IPS DF 6.9 (cell line): ENCODE measurements at places on chromosomes 5 and 9.

- no peak for DNase-seq
Measured at GRCh38 chr9:5278486-5278885, 26.0 kb downstream of the RLN2 start.

DNA sequence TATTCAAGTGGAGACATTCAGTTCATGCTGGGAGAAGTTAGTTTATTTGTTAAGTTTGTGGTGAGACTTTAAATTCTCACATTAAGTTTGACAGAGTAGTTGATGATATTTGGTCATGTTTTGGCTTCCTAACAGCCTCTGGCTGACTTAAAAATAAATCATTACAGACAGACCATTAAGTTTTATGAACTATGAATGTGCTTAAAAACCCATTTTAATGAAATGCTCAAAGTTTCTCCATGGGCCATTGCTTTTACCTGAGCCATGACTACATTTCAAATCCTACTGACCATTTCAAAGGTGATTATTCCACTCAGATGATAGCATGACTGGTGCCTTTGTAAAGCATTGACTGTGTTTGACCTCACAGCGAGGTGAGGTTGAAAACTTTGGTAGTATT, 192.7 kb downstream of the LRRC70 start:
- DNase-seq = no peak

DNA sequence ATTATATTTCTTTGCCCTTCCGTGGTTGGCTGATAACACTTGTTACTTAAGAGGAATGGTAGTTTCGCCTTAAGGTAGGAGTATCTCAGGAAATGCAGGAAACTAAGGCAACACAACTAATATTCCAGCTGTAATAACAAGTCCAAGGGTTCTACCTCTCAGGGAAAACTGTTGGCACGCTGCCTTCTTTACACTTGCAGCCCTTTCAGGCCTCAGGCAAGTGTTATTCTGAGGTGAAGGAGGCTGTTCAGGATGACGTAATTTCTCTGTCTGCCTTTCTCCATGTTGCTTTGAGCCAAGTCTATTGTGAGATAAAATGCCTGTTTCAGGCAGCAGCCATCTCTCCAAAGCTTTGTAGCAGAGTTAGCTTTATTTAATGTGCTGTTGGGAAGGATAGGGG, 38.0 kb downstream of the VCAN start:
- no peak for DNase-seq

DNA sequence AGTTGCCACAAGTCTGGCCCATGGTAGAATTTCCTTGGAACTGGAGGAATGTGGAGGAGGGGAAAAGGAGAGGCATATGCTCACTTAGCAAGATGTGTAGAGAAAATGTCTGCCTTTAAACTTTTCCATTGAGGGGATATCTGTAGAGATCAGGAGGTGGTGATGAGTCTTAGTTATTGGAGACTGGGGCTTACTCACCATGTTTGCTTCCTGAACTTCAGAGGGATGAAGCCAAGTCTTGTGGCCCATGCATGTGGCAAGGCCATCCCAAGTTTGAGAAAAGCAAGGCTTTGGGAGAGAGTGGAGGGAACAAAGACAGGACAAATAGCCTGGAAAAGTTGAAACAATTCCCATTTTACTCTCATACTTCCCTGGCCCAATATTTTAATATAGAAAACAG, 124.5 kb downstream of the GDNF start:
- DNase-seq = no peak

DNA sequence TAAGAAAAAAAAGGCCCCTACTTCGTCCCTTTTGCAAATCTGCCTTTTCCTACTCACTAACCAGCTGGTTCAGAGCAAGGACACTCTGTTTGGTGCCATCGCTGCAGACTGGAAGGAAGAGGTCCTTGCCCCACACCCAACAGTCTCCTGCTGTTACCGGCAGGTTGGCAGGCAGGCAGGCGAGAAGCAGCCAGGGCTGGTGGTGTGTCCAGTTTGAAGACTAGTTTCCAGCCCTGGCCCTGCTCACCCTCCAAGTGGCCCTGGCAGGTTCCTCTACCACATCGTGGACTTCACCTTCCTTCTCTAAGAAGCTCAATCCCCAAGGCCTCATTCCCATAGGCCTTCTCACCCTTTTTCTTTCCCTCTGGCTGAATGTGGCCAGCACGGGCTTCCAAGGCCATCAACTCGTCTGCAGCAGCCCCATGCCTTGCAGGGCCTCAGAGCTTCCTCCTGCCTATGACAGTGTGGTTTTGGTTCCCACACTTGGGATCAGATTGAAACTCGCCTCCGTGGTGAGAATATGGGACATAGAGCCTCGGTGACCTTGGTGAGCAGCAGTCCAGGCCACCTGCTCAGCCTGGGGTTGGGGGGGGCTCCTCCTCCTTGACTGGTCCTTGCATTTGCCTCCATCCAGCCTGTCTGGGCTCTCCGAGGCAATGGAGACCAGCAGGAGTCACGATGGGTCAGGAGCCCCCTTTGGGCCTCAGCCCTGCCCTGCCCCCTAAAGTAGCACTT, 22.9 kb downstream of the TGFBI start:
- DNase-seq = no peak

- DNase-seq = no peak
Measured at GRCh38 chr9:13567833-13568232, 288.3 kb upstream of the MPDZ start.

DNA sequence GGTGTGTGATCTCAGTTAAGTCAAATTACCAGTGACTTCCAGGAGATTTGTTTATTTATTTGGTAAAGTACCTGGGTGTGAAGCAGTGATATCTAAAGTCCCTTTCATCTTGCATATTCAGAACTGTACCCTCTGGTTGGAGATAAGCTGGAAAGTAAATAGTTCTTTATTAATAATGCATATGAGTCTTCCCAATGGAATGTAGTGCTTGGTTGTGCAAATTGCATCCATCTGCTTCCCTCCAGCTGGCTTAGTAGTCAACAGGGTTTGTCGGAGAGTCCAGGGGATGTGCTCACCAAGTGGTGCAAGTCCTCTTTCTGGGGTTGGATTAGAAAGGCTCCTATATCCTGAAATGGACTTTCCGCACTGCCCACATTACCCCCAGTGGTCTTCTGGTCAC, 42.0 kb downstream of the TRPM3 start:
- no peak for DNase-seq

GRCh38 chr5:165209101-165209727, 1703.8 kb downstream of the MAT2B start:
- DNase-seq = no peak

GRCh38 chr5:169416583-169417196, 115.8 kb upstream of the SLIT3 start:
- no peak for DNase-seq

GRCh38 chr9:2050236-2050635, 35.1 kb downstream of the SMARCA2 start:
- DNase-seq = no peak

GRCh38 chr9:93954434-93955061, 607 bp downstream of the BARX1 start:
- DNase-seq = no peak

- DNase-seq = no peak
Measured at GRCh38 chr9:99573085-99573484, 248.6 kb upstream of the NR4A3 start.

DNA sequence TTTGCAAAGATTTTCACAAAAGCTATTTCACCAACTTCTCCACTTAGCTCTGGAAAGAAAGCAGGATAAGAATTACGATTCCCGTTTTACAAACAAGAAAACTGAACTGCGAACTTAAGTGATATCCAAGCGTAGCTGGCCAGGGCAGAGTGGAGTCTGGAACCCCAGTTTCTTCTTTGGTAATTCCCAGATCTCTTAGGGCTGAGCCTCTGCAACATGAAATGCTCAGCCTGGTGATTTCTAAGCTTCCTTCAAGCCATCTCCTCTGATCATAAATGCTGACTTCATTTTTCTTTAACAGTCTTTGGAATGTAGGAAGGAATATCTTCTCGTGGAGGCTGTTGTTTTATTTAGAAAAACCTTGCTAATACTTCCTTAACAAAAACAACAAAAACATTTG, 620.0 kb downstream of the CCDC171 start:
- no peak for DNase-seq

DNA sequence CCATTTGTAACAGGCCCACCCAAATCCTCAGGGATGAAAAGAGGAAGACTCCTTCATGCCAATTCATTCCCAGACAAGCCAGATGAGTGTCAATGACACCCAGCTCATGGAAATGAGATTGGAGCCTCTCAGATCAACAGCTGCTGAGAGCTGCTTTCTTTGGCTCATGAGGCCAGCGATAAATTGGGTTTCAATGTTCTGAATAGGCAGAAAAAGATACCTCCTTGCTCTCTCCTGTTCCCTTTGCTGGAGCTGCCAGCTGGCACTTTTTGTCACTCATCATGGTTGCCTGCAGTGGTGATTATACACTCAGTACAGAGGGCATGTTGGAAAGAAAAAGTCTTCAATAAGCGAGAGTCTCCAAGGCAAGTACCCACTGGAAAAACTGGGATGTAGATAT, 47.1 kb downstream of the SH3RF2 start:
- DNase-seq = no peak

DNA sequence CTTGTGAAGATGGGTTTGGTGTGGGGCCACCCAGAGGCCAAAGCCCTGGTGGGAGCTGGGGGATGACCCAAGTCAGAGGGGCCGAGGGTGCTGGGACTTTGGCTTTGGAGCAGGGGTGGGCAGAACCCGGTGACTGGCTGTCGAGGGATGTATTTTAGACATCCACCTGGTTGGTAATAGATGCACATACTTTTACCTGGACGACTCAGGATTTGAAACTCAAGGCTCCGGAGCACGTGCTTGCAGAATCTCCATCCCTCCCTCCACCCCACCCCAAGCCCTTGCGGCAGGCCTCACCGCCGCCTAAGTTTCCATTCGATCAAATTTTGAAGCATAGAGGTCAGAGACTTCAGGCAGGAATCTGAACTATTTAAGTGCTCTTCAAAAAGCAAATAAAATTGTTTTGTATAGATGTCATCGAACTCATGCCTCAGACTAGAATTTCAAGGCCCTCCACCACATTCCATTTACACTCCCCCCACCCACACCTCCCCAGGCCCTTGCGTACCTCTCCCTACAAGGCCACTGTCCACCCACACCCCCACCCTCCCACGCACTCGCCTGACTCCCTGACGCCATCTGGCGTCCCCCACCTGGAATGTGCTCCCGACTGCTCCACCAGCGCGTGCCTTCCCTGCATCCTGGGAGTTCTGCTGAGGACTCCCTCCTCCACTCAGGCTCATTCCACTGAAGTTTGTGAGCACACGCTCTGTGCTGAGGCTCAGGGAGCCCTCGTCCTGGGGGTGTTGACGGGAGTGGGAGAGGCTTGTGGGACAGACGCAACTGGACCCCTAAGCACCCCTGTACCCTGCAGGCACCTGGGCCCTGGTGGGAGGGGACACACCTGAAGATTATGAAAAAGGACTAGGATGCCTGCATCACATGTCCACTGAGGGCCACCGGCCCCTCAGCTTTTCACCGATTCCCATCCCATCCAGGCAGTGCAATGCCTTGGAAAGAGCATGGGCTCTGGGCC, 56.4 kb upstream of the RPL26L1 start:
- peak; percentile 16 for DNase-seq

DNA sequence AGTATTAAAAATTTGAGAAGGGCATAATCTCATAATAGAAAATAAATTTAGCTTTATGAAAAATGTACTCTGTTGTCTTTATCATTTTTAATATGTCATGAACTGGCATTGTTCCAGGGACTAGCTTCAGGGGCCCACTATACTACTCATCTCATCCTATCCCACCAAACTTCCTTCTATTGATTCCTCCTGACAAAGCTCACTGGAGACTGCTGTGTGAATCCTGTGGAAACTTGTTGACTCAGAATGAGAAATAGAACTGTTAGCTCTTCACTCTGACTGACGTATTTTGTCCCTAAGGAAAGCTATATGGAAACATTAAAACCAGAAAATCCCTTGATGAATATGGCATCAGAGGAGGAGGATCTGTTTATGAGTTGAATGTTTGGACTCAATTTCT, 29.8 kb upstream of the BNIP1 start:
- DNase-seq = no peak
